ENCODE measurements at places on chromosomes 4 and X.

DNA sequence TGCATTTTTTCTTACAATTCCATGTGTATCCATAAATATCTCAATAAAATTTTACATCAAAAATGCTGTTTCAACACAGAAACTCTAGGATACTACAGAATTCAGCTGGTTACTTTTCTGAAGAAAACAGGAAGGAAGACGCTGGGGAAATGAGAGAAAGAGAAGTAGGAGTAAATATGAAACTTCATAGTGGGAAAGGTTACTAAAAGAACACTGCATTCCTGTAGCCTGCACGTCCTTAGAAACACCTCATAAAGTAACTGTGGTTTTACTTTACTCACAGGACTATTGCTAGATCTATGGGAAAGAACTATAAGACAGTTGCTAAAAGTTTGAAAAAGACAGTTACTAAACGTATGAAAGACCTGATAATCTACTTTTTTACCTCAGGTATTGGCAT is 23.1 kb downstream of the ATP11C start:
- no peak overlapping the region for H3K27ac ChIP-seq
- no peaks in the 10 kb centered on the region for H3K36me3 ChIP-seq
- H3K4me3 ChIP-seq: no peak overlapping the region
- DNase-seq: no peak
- no peaks in the 10 kb centered on the region for H3K4me1 ChIP-seq

- DNase-seq: peak; percentile 23
- no peaks in the 10 kb centered on the region for H3K36me3 ChIP-seq
- peaks cover 9% of the 10 kb centered on the region for H3K4me1 ChIP-seq
- peaks cover 6% of the 10 kb centered on the region for H3K27me3 ChIP-seq
- peak overlapping the region; percentile 98 for H3K4me3 ChIP-seq
Measured at GRCh38 chr4:159103384-159103990, 608 bp downstream of the RAPGEF2 start.

GRCh38 chr4:159298502-159298901 is 195.6 kb downstream of the RAPGEF2 start:
- no peak for DNase-seq
- no peaks in the 10 kb centered on the region for H3K36me3 ChIP-seq
- H3K4me1 ChIP-seq: no peaks in the 10 kb centered on the region

DNA sequence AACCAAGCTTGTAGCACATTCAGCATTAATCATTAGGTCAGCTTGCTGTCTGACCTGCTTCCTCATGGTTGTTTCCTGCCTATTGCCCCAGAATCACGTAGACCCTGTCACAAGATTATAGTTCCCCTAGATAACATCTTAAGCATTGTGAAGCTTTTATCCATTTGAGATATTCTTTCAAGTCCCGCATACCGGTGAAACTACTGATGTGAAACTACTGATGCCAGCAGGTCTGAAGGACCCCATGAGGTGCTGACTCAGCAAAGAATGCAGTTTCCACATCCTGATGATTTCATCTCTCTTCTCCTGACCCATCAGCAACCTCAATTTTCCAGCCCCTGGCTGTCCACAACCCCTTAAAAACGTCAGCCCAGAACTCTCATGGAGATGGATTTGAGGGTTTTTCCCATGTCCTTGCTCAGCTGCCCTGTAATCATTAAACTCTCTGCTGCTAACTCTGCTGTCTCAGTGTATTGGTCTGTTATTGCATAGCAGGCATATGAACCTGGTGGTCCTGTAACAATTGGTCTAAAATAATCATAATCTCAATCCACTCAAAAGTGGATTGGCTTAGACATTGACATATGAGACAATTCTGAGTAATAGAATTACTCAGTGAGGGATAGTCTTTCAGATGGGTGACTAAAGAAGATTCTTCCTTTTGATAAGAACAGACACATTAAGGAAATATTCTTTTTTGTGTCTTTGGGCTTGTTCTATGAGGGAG is 26.3 kb upstream of the UBA6 start:
- H3K4me1 ChIP-seq: no peaks in the 10 kb centered on the region
- no peak overlapping the region for H3K27ac ChIP-seq
- no peak for DNase-seq
- H3K36me3 ChIP-seq: peaks cover 2% of the 10 kb centered on the region
- H3K27me3 ChIP-seq: no peaks in the 10 kb centered on the region
- no peak overlapping the region for H3K4me3 ChIP-seq

DNA sequence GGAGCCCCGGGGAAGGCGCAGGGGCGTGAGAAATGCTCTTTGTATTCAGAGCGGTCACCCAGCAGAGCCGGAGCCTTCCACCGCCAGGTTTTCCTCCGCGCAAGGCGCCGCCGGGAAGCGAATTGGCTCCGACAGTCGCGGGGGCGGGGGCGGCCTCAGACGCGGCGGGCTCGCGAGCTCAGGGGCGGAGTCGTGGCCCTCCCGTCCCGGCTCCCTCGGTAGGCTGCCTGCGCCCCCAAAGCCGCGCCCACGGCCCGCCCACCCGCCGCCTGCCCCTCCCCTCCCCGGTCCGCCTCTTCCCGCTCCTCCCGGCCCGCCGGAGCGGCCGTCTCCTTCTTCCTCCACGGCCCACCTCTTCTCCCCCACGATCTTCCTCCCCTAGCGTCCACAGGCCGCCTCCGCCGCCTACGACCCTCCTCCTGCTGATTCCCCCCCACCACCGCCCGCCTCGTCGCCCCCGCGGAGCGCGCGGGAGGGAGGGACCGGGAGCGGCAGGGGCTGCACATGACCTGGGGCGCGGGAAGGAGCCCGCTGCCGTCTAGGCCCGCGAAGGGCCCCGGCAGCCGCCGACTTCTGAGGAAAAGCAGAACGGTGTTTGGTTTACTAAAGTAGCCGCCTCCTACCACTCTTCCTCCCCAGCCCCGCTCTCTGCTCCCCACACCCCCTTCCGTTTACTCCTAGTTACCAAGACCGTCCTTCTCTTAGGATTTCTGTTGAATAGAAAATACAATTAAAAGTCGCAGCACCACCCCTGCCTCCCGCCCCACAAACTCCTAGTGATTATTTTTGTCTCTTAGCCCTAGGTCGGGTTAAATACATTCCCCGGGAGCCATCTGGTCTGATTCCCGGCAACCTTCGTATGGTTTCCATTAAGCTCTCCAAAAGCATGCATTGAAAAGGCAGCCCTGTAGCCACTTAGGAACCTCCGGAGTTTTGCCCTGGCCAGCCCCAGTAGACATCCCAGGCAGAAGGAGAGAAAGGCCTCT is 53.2 kb downstream of the C4orf51 start:
- DNase-seq: peak; percentile 95
- peak overlapping the region; percentile 65 for H3K4me3 ChIP-seq
- H3K27ac ChIP-seq: peak overlapping the region; percentile 89
- no peaks in the 10 kb centered on the region for H3K36me3 ChIP-seq

- H3K27ac ChIP-seq: no peak overlapping the region
- H3K27me3 ChIP-seq: no peaks in the 10 kb centered on the region
- no peaks in the 10 kb centered on the region for H3K4me1 ChIP-seq
- DNase-seq: no peak
Measured at GRCh38 chr4:12458621-12459020, 1025.5 kb downstream of the RAB28 start.

GRCh38 chr4:18923496-18924161 is 902.1 kb upstream of the LCORL start:
- H3K27ac ChIP-seq: no peak overlapping the region
- H3K4me1 ChIP-seq: no peaks in the 10 kb centered on the region
- no peaks in the 10 kb centered on the region for H3K36me3 ChIP-seq
- DNase-seq: no peak

- no peak overlapping the region for H3K27ac ChIP-seq
- H3K36me3 ChIP-seq: no peaks in the 10 kb centered on the region
Measured at GRCh38 chrX:10904220-10904619, 206.9 kb upstream of the HCCS start.

GRCh38 chrX:83022020-83022419 is 486.1 kb upstream of the POU3F4 start:
- no peaks in the 10 kb centered on the region for H3K4me1 ChIP-seq
- no peaks in the 10 kb centered on the region for H3K36me3 ChIP-seq
- no peaks in the 10 kb centered on the region for H3K27me3 ChIP-seq
- no peak overlapping the region for H3K27ac ChIP-seq

All from large intestine (tissue), 12 donors.